ENCODE measurements at places on chromosomes 6 and 20. TPM values are rescaled to one million over a fixed set of nuclear protein-coding genes. Genes with fewer than 3 reads are reported as not detected.

GRCh38 chr20:35146299-35146919, 727 bp downstream of the EDEM2 start:
- H3K4me3 ChIP-seq: peak overlapping the region; percentile 86
- H3K36me3 ChIP-seq: peaks cover 26% of the 10 kb centered on the region
- H3K4me1 ChIP-seq: peaks cover 44% of the 10 kb centered on the region
- H3K27ac ChIP-seq: peak overlapping the region; percentile 83
- DNase-seq: peak; percentile 73

DNA sequence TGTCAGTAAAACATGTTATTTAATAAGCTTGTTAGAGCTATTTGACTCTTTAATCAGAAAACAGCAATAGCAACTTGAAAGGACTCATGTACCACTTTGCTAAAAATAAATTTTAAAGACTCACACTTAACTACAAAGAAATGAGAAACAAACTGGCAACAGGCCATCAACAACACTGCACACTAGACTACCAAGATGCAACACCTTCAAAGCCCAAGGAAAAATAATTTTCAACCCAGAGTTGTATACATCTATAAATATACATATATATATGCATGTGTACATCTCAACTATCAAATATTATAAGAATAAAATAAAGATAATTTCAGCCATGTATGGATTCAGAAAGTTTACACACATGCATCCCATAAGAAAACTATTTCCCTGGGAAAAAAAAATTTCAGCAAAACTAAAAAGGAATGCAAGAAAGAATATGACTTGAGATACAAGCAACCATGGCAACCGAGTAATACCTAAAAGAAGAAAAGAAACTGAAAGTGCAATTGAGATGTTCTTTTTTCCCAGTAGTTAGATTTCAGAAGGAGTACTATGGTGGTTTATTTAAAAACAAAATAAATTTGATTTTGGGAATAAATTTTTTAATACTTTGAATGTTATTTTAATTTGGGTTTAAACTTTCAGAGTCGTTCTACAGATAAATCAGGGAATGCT, 303.8 kb downstream of the UBE3D start:
- no peak overlapping the region for H3K4me3 ChIP-seq
- H3K36me3 ChIP-seq: no peaks in the 10 kb centered on the region
- no peak overlapping the region for H3K27ac ChIP-seq
- H3K4me1 ChIP-seq: no peaks in the 10 kb centered on the region

DNA sequence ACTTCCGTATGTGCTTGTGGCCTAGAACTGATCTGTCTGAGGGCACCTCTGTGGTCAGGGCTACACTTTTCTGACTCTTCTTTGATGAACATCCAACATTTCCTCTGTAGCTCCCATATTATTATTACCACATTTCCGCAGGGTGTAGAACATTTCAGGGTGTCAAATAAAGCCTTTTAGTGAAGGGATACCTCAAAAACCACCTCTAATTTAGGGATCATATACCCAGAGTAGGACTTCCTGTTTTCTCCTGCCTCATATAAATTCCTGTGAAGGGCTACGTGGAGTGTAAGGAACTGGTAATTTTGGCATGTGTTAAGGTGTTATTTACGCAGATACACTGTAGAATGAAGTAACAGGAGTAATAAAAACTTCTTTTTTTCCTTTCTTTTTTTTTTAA, 5.5 kb upstream of the MUC22 start:
- H3K27me3 ChIP-seq: no peaks in the 10 kb centered on the region
- no peak overlapping the region for H3K27ac ChIP-seq
- H3K36me3 ChIP-seq: no peaks in the 10 kb centered on the region
- no peaks in the 10 kb centered on the region for H3K4me1 ChIP-seq
- DNase-seq: no peak

DNA sequence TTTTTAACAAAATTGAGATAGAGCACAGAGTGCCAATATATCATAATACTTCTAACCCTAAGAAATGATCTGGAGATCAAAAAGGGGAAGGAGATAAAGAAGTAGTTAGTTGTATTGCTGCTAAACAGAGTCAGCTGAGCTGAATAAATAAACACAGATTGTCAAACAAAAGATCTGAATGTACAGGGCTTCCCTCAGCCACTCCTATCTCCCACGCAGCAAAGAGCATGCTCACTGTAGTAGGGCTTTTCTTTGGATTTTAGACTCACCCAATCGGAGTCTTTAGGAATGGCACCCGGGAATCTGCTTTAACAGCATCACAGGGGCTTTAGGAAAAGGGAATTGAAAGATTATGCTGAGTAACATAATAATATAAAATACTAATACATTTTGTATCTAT, 222.2 kb upstream of the STXBP5 start:
- H3K27ac ChIP-seq: no peak overlapping the region
- no peaks in the 10 kb centered on the region for H3K27me3 ChIP-seq
- H3K4me1 ChIP-seq: no peaks in the 10 kb centered on the region
- no peak for DNase-seq

DNA sequence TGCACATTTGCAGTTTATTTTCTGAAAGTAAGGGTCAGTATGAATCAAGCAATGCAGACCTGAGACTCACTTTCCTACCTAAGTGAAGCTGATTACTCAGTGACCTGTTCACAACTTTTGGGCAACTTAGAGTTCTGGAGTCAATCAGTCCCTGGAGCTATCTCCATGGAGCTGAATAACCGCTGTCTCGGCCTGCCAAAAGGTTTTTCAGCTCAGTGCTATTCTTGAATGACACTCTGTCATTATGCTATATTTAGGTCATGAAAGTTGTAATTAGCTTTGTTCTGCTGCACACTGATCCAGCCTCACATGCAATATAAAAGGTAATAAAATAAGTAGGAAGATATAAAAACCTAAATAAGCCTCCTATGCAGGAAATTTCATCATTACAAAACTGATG, 356.0 kb downstream of the BMP2 start:
- no peaks in the 10 kb centered on the region for H3K27me3 ChIP-seq
- H3K4me3 ChIP-seq: no peak overlapping the region

Gene BPIFA1
- total RNA-seq: not detected
